ENCODE measurements at places on chromosomes 7 and 10.

DNA sequence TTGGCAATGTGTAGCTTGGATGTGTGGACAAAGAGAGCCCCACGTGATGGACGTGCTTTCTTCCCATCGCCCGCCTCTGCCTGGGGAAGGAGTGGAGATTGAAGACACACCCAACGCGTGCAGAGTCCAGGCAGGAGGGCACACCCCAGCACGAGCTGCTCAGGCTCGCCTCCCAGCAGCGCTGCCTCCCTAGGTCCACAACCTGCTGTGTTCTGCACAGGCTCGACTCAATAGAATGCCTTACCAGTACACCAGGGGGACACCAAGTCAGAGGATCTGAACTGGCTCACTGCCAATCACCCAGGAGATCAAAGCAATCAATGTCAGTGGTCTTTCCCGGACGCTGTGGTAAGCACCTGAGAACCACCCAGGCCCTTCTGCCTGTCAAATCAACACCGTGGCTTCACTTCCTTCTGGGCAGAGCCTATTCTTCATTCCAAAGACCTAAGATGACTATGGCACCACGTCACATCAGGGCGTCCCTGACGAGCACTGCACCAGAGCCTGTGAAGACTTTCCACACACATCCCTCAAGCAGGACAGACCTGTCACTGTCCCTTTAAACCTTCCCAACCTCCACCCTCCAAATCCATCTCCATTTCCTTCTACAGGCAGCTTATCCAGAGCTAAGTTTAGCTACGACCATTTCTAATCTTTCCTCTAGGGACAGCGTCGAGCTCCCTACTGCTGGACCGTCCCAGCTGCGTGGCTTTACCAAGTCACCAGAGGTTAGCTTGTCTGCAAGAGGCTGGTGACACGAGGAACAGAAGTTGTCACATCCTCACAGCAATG is 72.3 kb downstream of the AMZ1 start:
- DNase-seq, result no peak

GRCh38 chr10:52423369-52423768 is 109.3 kb downstream of the DKK1 start:
- no peak for DNase-seq

DNA sequence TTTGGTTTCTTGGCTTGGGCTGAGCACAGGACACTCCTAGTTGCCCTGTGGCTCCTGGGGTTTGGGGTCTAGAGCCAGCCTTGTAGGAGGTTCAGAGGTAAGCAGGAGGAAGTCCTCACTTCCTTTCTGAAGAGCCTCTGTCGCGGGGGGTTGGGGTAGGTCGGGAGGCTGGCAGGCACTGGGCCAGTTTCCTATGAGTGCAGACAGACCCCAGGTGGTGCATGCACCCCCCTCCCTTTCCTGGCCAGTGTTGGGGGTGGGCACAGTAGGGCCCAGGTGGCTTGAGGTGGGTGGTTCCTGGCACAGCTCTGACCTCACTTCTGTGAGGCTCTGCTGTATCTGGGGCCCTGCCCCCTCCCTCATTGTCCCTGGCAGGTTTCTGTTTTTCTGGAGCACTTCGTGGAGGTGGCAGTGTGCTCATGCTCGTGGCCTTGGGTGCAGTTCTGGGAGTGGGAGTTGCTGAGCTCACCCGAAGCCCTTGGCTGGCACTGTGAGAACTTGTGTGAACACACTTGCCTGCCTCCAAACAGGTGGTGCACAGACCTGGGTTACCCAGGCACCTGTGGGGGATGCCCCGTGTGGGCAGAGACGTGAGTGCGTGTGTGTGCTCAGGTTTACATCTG is 1.8 kb downstream of the PALD1 start:
- no peak for DNase-seq

DNA sequence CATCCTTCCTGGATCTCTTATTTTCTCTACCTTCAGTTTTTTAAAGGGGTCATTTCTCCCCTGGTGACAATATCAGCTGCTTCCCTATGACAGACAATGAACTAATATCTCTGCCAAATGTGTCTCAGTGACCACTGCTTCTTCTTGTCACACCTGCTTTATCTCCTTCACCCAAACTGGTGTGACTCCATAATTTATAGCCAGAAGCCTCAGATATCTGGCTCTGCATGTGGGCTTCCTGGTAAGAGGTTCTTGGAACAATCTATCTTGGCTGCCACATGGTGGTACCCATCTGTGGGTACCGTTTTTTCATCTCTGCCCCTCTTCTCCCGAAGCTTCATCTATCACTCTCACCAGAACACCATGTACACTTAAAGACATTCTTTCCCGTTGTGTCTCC is 37.0 kb downstream of the CPVL start:
- no peak for DNase-seq

GRCh38 chr10:6236349-6237198 is 33.8 kb downstream of the PFKFB3 start:
- no peak for DNase-seq

DNA sequence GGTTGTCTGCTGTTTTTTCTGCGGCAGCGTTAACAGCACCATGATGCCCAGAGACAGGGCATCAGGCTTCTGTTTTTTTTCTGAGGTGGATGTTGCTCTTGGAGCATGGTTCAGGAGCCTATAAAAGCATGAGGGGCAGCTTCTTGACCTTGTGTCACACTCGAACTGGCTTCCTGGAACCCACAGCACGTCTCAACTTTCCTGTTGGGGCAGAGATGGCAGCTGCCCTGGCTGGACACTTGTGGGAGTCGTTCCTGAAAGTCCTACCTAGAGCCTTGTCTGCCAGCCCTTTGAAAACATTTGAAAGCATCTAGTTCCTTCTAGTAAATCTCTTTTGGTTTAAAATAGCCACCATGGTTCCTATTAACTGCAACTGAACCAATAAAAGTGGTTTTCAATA is 28.9 kb upstream of the PRKAG2 start:
- DNase-seq, result no peak

DNA sequence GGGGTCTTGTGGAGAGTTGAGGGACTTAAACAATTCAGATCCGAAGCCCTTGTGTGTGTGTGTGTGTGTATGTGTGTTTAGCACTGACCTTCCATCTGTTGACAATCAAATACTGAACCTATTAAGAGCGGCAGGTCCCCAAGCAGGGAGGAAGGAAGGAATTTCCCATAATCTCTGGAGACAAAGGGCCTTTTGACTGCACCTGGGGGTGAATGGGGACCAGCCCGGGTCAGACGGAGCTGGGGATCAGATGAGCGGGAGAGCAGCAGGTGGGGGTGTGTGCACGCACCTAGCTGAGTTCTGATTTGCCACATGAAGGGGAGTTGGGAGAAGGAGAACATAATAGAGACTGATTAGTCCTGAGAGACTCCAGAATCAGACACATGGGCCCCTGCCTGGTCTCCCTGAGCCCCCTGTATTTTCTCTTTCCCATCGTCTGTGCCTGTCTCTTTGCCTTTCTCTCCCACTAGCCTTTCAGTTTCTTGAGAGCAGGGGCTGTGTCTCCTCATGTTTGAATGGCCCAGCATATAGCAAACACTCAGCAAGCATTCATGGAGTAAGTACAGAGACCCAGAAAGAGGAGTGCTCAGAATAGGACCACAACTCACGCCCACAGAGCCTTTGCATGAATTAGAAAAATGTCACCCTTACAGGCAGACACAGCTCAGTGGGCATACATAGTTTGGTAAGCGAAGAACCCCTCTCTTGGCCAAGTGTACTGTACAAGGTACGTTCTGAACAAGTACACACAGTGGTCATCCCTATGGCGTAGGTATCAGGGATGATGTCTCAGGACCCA is 288.3 kb upstream of the HABP2 start:
- no peak for DNase-seq

DNA sequence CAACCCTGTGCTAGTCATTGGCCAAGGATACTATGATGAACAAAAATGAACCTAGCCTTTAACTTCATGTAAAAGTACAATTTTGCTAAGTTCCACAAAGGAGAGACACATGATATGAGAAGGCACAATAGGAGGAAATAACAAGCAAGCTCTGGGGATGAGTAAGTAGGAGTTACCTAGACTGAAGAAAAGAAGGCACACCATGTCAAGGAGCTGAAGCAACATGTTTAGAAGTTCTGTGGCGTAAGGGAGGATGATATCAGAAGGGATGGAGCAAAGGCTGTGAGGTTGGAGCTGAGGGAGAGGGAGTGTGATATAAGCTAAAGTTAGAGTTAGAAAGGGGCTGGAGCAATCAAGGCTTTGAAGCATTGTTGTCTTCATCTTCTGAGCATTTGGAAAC is 25.6 kb downstream of the KIFBP start:
- DNase-seq, result no peak

GRCh38 chr7:29377718-29378117 is 183.1 kb downstream of the CHN2 start:
- DNase-seq, result no peak

All from breast epithelium (tissue), 4 donors.